ENCODE measurements at places on chromosomes 3 and 15. TPM values are rescaled to one million over a fixed set of nuclear protein-coding genes. Genes with fewer than 3 reads are reported as not detected.

AGBL1 gene
- total RNA-seq, result 6.2 TPM

AP3B2 gene
- total RNA-seq, result 0.97 TPM

PLA2G4D gene
- total RNA-seq, result not detected

KNL1 gene
- 71.7 TPM for total RNA-seq

MRPL3 gene
- 148 TPM for total RNA-seq

CPN2 gene
- total RNA-seq, result not detected

ZNF860 gene
- total RNA-seq, result 0.22 TPM

SLC12A1 gene
- not detected for total RNA-seq

DNA sequence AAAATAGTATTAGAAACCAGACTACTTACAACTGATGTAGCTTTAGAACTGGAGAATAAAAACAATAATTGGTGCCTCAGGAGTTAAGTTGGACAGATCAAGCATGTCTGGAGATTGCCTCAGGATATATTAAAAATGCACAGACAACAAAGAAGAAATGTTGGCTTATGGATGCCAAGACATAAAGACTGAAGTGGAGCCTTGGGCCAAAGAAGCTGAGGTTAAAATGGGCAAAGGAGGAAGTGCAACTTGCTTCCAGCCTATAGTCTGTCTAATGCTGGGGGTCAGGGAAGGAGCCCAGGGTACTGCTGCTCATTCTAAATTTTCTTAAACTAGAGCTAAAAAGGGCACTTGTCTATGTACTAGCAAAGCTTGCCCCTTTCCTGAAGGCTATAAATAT lies 77.5 kb downstream of the ESYT3 start:
- H3K4me3 ChIP-seq, result no peak overlapping the region
- no peak for DNase-seq
- H3K27me3 ChIP-seq, result no peaks in the 10 kb centered on the region
- H3K4me1 ChIP-seq, result no peaks in the 10 kb centered on the region
- H3K36me3 ChIP-seq, result no peaks in the 10 kb centered on the region

- H3K4me3 ChIP-seq, result no peak overlapping the region
- no peaks in the 10 kb centered on the region for H3K36me3 ChIP-seq
- H3K4me1 ChIP-seq, result no peaks in the 10 kb centered on the region
- no peaks in the 10 kb centered on the region for H3K27me3 ChIP-seq
Measured at GRCh38 chr15:100941536-100941935, 22.4 kb downstream of the LRRK1 start.

- no peak overlapping the region for H3K27ac ChIP-seq
- no peaks in the 10 kb centered on the region for H3K4me1 ChIP-seq
- no peaks in the 10 kb centered on the region for H3K36me3 ChIP-seq
- H3K27me3 ChIP-seq, result no peaks in the 10 kb centered on the region
- no peak for DNase-seq
- no peak overlapping the region for H3K4me3 ChIP-seq
Measured at GRCh38 chr3:195128255-195129071, 142.5 kb downstream of the XXYLT1 start.

DNA sequence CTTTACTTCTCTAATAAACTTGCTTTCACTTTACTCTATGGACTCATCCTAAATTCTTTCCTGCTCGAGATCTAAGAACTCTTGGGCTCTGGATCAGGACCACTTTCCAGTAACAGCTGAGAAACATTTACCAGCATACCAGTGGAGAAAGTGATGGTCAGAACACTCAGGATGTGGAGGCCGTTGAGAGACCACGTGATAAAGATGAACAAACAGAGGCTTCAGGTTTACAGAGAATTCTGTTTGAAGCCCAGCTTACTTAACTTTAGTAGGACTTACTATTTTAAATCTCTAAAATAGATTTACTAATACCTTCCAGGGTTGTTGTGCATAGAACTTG lies 57.0 kb downstream of the FRMD4B start:
- no peaks in the 10 kb centered on the region for H3K27me3 ChIP-seq
- H3K27ac ChIP-seq, result no peak overlapping the region
- DNase-seq, result no peak
- H3K4me1 ChIP-seq, result no peaks in the 10 kb centered on the region

GRCh38 chr3:62041681-62042080 lies 331.7 kb downstream of the FEZF2 start:
- no peak overlapping the region for H3K4me3 ChIP-seq
- no peaks in the 10 kb centered on the region for H3K36me3 ChIP-seq
- H3K27ac ChIP-seq, result no peak overlapping the region
- H3K4me1 ChIP-seq, result peaks cover 10% of the 10 kb centered on the region

- no peaks in the 10 kb centered on the region for H3K36me3 ChIP-seq
- H3K4me3 ChIP-seq, result no peak overlapping the region
- H3K27me3 ChIP-seq, result no peaks in the 10 kb centered on the region
- peaks cover 25% of the 10 kb centered on the region for H3K4me1 ChIP-seq
- no peak overlapping the region for H3K27ac ChIP-seq
Measured at GRCh38 chr3:54817628-54818027, 110.2 kb downstream of the LRTM1 start.

- no peak overlapping the region for H3K4me3 ChIP-seq
- no peak overlapping the region for H3K27ac ChIP-seq
- DNase-seq, result no peak
- H3K36me3 ChIP-seq, result no peaks in the 10 kb centered on the region
- H3K4me1 ChIP-seq, result peaks cover 29% of the 10 kb centered on the region
Measured at GRCh38 chr3:184382326-184383032, 2.6 kb downstream of the CHRD start.

DNA sequence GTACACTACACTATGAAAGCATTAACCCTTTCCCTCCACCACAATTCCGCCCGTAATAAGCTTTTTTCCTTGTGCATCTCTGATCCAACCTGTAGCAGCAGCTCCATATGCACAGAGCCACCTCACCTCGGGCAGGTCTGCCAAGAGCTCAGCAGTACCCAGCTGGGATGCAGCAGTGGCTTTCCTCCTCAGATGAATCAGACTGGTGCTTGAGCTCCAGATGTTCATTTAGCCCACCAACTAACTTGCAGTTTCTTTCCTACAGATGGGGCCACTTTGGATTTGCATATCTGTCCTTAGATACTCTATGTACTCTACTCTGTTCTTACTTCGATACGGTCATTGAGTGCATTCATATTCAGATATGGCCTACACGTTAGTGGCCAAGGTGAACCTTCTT lies 14.8 kb upstream of the FSIP1 start:
- no peaks in the 10 kb centered on the region for H3K4me1 ChIP-seq
- no peak overlapping the region for H3K4me3 ChIP-seq
- DNase-seq, result no peak
- H3K27ac ChIP-seq, result no peak overlapping the region

DNA sequence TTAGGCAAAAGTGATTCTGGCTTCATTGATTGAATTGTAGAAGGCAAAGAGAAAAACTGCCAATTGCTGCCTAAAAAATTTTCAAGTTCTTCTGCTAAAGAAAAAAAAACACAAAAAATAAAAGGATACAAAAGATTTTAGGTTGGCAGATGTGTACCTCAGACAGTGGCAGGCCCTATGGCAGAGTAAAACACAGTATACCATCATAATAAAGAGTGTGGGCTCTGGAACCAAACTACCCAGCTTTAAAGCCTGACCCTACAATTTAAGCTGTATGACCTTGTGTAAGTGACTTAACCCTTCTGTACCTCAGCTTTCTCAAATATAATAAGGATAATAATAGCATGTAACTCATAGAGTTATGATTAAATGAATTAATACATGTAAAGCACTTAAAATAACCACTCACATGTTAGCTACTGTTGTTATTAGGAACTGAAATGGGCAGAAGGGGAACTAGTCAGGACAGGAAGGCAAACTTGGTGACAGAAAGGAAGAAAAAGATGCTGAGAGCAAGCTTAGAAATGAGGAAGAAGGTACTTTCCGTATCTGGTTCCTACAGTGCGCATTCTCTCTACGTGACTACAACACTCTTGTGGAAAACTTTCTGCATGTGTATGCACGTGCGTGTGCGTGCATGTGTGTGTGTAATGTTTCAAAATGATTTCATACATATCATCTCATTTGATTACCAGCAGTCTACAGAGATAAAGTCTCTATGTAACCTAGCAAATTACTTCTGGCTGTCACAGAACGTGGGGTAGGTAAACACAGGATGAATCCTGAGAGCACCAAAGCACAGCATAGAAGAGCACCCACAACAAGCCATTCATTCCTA lies 13.6 kb upstream of the GATM start:
- H3K36me3 ChIP-seq, result no peaks in the 10 kb centered on the region
- no peak overlapping the region for H3K27ac ChIP-seq
- H3K4me3 ChIP-seq, result no peak overlapping the region
- H3K4me1 ChIP-seq, result no peaks in the 10 kb centered on the region
- no peak for DNase-seq

- H3K27me3 ChIP-seq, result no peaks in the 10 kb centered on the region
- H3K36me3 ChIP-seq, result no peaks in the 10 kb centered on the region
- peaks cover 3% of the 10 kb centered on the region for H3K4me1 ChIP-seq
- DNase-seq, result no peak
Measured at GRCh38 chr3:152399374-152399773, 130.6 kb downstream of the MBNL1 start.

DNA sequence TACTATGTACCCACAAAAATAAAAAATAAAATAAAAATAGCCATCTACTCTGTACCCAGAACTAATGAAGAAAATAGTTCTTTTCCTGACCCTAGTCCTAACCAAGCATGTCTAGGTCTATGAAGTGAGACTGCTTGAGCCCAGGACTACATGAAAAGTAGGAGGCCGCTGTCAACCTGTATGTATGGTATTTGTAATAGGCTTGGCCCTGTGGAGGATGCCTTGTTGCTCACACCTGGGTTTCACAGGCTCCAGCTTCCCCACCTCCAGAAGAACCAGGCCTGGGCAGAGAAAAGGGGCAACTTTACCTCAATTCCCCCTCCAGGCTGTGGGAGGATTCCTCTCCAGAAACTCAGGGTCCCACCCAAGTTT lies 6.8 kb upstream of the PKM start:
- peaks cover 11% of the 10 kb centered on the region for H3K36me3 ChIP-seq
- no peak for DNase-seq
- no peak overlapping the region for H3K4me3 ChIP-seq
- H3K27me3 ChIP-seq, result peaks cover 99% of the 10 kb centered on the region
- H3K27ac ChIP-seq, result no peak overlapping the region
- H3K4me1 ChIP-seq, result peaks cover 11% of the 10 kb centered on the region

GRCh38 chr3:18687286-18687685 lies 262.1 kb upstream of the SATB1 start:
- H3K36me3 ChIP-seq, result no peaks in the 10 kb centered on the region
- DNase-seq, result no peak
- H3K4me1 ChIP-seq, result no peaks in the 10 kb centered on the region
- no peak overlapping the region for H3K27ac ChIP-seq
- no peak overlapping the region for H3K4me3 ChIP-seq

DNA sequence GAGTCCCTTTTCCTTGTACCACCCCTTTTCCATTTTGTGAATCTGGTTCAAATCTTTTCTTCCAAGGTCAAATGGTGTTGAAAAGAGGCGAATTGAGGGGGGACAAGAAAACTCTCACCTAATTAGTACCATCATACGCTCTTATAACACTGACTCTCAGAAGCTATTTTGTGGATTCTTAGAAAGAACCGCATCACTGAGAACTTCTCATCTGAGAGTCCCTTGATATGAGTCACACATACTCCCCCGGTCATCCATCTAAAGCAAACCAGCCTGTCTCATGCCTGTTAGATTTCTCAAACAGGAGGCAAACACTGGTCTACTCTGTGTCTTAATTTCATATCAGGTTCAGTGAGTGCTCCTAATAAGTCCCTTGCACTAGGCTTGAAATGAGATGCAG lies 76.5 kb upstream of the SPRED1 start:
- no peak overlapping the region for H3K4me3 ChIP-seq
- no peaks in the 10 kb centered on the region for H3K36me3 ChIP-seq

GRCh38 chr15:50810128-50810527 lies 44.6 kb upstream of the SPPL2A start:
- no peaks in the 10 kb centered on the region for H3K36me3 ChIP-seq
- no peaks in the 10 kb centered on the region for H3K27me3 ChIP-seq
- H3K27ac ChIP-seq, result no peak overlapping the region
- DNase-seq, result no peak
- H3K4me3 ChIP-seq, result no peak overlapping the region

DNA sequence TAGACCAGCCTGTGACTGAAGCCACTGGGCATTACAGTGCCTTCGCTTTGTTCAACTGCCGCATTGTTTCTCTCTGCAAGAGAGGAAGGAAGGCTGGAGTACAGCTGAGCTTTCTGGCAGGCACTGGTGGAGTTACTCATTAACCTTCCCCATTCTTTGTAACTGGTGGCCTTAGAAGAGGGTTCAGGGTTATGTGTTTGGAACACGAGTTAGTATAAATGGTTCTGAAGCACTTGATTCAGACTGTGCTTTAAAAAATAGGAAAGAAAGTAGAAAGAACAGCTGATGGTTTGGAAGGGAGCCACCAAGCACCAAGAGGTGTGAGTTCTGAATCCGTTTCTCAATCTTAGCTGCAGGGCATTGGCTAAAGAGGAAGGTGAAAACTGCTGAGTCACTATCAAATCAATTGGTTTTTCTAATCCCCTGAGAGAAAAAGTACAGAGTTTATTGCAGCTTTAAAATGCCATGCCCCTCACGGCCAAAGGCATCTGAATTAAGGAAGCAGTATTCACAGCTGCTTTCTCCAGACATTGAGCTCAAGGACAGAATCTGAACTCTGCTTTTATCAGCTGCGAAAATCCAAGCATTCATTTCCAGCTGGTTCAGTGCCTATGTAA lies 3.6 kb downstream of the HGD start:
- H3K4me1 ChIP-seq, result peaks cover 37% of the 10 kb centered on the region
- peak; percentile 56 for DNase-seq
- H3K36me3 ChIP-seq, result no peaks in the 10 kb centered on the region
- H3K27ac ChIP-seq, result no peak overlapping the region
- no peaks in the 10 kb centered on the region for H3K27me3 ChIP-seq

DNA sequence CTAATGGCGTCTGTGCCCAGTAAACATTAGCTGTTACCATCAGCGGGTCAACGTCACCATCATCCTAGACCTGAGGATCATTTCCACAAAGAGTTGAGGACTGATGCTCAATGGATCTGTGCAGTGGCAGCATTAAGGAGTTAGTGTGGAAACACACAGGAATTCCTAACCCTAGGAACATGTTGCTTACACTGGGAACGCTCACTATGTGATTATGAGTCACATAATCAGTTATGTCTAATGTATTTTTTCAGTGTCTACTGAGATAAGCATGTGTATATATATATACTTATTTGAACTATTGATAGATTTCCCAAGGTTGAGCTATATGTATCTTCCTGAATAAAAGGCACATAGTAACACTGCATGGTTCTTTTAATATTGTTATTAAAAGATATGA lies 19.0 kb downstream of the ARNT2 start:
- H3K4me1 ChIP-seq, result no peaks in the 10 kb centered on the region
- DNase-seq, result no peak
- H3K27me3 ChIP-seq, result no peaks in the 10 kb centered on the region
- H3K36me3 ChIP-seq, result no peaks in the 10 kb centered on the region
- no peak overlapping the region for H3K27ac ChIP-seq

GRCh38 chr15:85351965-85352364 lies 28.4 kb upstream of the AKAP13 start:
- no peaks in the 10 kb centered on the region for H3K36me3 ChIP-seq
- H3K4me3 ChIP-seq, result no peak overlapping the region
- H3K27me3 ChIP-seq, result no peaks in the 10 kb centered on the region

- H3K36me3 ChIP-seq, result no peaks in the 10 kb centered on the region
- no peaks in the 10 kb centered on the region for H3K27me3 ChIP-seq
- H3K27ac ChIP-seq, result no peak overlapping the region
- peak; percentile 79 for DNase-seq
- no peak overlapping the region for H3K4me3 ChIP-seq
- peaks cover 22% of the 10 kb centered on the region for H3K4me1 ChIP-seq
Measured at GRCh38 chr15:75694241-75695182, 18.1 kb downstream of the CSPG4 start.

Data from neural progenitor cell (in vitro differentiated cells).